ENCODE measurements at places on chromosomes 3 and 15. TPM values are rescaled to one million over a fixed set of nuclear protein-coding genes. Genes with fewer than 3 reads are reported as not detected.

GRCh38 chr15:68644996-68645395, 66.2 kb downstream of the CORO2B start:
- H3K36me3 ChIP-seq: no peaks in the 10 kb centered on the region
- H3K4me1 ChIP-seq: no peaks in the 10 kb centered on the region
- H3K4me3 ChIP-seq: no peak overlapping the region
- H3K27ac ChIP-seq: no peak overlapping the region
- DNase-seq: no peak
- no peaks in the 10 kb centered on the region for H3K27me3 ChIP-seq

DNA sequence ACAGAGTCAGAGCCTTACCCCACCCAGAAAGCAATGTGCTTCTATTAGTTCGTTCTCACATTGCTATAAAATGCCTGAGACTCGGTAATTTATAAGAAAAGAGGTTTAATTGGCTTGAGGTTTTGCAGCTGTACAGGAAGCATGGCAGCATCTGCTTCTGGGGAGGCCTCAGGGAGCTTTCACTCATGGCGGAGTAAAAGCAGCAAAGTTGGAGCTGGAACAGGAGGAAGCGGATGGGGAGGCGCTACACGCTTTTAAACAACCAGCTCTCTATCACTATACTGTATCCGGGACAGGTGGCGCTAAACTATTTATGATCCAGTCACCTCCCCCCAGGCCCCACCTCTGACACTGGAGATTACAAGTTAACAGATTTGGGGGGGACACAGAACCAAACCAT, 176.3 kb upstream of the BHLHE40 start:
- H3K36me3 ChIP-seq: peaks cover 83% of the 10 kb centered on the region
- peaks cover 37% of the 10 kb centered on the region for H3K4me1 ChIP-seq
- no peak for DNase-seq
- no peaks in the 10 kb centered on the region for H3K27me3 ChIP-seq
- H3K27ac ChIP-seq: no peak overlapping the region
- H3K4me3 ChIP-seq: no peak overlapping the region

Gene BMF
- 8.6 TPM for total RNA-seq

DNA sequence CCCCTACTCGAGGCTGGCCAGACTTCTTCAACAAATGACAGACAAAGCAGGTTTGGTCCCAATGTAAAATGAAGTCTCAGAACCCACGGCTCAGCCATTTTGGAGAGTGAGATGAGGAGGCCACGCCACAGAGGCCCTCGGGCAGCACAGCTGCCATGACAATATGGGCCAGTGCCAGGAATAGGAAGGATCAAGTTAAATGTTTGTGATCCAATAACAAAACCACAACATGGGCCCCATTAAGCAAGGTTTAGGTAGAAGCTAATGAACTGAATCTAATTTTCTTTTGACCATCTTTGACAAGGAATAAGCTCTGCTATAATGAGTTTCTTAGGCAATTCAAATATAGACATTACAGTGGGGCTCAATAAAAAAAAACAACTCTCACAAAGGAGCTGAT, 52.6 kb downstream of the RFTN1 start:
- no peak overlapping the region for H3K27ac ChIP-seq
- H3K27me3 ChIP-seq: no peaks in the 10 kb centered on the region
- no peak for DNase-seq
- H3K36me3 ChIP-seq: peaks cover 31% of the 10 kb centered on the region
- H3K4me1 ChIP-seq: peaks cover 42% of the 10 kb centered on the region

DNA sequence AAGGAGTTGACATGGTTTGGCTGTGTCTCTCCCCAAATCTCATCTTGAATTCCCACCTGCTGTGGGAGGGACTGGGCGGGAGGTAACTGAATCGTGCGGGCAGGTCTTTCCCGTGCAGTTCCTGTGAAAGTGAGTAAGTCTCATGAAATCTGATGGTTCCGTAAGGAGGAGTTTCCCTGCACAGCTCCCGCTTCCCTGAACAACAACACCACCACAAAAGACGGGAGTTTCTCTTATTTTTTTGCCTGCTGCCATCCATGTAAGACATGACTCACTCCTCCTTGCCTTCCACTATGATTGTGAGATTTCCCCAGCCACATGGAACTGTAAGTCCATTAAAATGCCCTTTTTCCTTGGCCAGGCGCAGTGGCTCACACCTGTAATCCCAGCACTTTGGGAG, 22.7 kb downstream of the XXYLT1 start:
- no peaks in the 10 kb centered on the region for H3K27me3 ChIP-seq
- DNase-seq: no peak
- H3K27ac ChIP-seq: no peak overlapping the region

DNA sequence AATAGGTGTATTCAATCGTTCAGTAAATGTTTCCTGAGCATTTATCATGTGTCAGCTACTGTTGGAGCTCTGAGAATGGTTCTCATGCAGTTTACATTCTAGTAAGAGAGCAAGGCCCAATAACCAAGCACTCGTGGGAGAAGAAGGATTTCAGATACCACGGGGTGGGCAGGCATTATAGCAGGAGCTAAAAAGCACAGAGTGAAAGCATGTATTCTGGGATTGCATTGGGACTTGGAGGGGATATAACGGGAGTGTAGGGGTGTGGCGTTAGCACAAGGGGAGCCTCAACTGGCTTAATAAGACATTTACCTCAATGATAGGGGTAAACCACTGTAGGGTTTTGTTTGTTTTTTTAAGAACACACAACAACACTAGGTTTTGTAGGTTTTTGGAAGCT, 1.6 kb upstream of the SIAH2 start:
- peaks cover 19% of the 10 kb centered on the region for H3K36me3 ChIP-seq
- H3K27ac ChIP-seq: peak overlapping the region; percentile 100
- no peaks in the 10 kb centered on the region for H3K27me3 ChIP-seq
- peak overlapping the region; percentile 92 for H3K4me3 ChIP-seq

DNA sequence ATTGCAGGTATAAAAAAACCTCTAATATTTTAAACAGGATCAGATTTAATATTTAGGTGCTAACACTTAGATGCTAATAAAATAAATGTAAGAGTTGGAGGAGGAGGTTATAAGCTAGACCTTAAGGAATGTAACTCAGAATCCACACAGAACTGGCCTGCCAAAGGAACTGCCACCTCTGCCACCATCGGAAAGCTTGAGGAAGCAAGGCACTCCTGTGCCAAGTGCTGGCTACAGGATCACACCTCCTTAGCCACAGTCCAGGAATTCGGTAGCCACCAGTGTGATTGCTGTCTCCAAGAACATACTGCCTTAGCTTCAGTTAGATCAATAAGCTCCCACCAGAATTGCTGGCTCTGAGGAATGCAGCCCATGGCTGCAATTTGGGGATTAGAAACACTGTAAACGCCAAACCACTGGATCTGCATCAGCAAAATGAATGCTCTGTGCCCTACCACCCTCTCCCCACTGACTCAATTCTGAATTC, 58.0 kb downstream of the FRMD5 start:
- DNase-seq: no peak
- H3K27ac ChIP-seq: no peak overlapping the region
- H3K4me1 ChIP-seq: no peaks in the 10 kb centered on the region
- H3K4me3 ChIP-seq: no peak overlapping the region

DNA sequence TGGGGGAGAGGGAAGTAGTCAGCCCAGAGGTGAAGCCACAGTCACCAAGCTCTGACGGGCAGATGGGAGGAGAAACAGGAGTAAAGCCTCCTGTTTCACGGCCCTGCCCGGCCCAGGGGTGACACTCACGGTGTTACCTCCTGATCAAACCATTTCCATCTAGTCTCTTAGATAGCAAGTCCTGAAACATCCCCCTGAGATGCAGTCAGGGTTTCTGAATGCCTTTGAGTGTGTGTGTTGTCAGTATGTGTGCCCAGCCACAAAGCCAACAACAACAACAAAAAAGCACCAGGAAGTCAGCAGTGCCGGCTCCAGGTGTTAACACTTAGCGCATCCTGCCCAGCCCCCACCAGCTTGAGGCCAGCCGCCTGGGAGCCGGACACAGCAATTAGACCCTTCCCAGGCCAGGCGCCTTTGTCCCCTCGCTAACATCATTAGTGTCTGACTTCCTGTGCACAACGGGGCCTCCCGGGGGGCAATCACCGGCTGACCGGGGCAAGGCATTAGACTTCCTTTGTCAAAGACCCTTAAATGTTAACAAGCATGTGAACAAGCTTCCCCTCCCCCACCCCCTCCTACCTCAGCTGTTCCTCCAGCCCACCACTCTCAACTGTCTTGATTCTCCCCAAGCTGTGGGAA, 34.5 kb downstream of the IL17RD start:
- H3K27me3 ChIP-seq: peaks cover 7% of the 10 kb centered on the region
- no peak overlapping the region for H3K4me3 ChIP-seq
- DNase-seq: peak; percentile 21
- H3K4me1 ChIP-seq: peaks cover 12% of the 10 kb centered on the region
- H3K27ac ChIP-seq: no peak overlapping the region

Gene SYNPR
- total RNA-seq: not detected

GRCh38 chr15:70672081-70672480, 91.3 kb downstream of the UACA start:
- H3K4me1 ChIP-seq: peaks cover 22% of the 10 kb centered on the region
- peak; percentile 54 for DNase-seq
- H3K27me3 ChIP-seq: peaks cover 14% of the 10 kb centered on the region
- H3K4me3 ChIP-seq: peak overlapping the region; percentile 35
- no peak overlapping the region for H3K27ac ChIP-seq
- H3K36me3 ChIP-seq: no peaks in the 10 kb centered on the region

- no peak overlapping the region for H3K27ac ChIP-seq
- H3K4me1 ChIP-seq: no peaks in the 10 kb centered on the region
- peaks cover 10% of the 10 kb centered on the region for H3K27me3 ChIP-seq
- no peak overlapping the region for H3K4me3 ChIP-seq
- DNase-seq: no peak
- H3K36me3 ChIP-seq: no peaks in the 10 kb centered on the region
These were observed 46.5 kb upstream of the GRIP2 start for GRCh38 chr3:14586611-14587010.

Measured in activated CD4-positive, alpha-beta T cell treated with anti-CD3 and anti-CD28 coated beads, Interleukin-2, amount 10 ng/mL, durations not matched to agents 7 days and 5 days (primary cell).